ENCODE measurements at places on chromosomes 4 and X.

DNA sequence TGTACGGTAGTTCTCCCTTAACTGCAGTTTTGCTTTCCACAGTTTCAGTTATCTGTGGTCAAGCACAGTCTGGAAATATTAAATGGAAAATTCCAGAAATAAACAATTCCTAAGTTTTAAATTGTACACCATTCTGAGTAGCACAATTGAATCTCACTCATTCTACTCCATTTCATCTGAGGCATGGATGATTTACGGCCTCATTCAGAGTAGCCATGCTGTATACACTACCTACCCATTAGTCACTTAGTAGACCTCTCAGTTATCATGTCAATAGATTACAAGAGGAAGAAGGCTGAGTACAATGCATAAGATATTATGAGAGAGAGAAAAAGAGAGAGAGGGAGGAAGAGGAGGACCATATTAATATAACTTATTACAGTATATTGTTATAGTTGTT is 77.5 kb downstream of the ENOX2 start:
- DNase-seq: no peak

- no peak for DNase-seq
Measured at GRCh38 chr4:141851246-141851891, 215.0 kb downstream of the IL15 start.

DNA sequence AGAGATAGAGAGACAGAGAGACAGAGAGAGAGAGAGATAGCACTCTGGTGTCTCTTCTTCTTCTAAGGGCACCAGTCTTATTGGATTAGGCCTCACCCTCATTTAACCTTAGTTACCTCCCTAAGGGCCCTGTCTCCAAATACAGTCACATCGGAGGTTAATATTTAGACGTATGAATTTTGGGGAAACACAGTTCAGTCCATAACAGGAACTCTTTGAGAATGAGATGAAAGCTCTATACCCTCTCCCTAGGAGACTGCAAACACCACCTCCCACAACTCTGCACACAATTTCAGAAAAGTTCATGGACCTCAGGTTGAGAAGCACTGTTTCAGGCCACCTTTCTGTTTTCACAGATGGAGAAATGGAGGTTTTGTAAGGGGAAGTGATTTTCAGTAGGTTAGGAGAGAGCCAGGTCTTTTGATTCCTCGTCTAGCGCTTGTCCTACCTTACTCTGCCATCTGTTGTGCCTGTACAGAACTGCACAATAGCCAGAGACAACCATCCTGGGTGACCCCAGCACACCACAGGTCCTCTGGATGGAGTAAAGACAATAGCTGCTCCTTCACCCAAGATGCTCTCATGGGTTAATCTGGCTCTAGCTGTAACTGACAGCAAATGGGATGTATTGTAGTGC is 16.9 kb upstream of the LOC101059915 start:
- DNase-seq: no peak

- no peak for DNase-seq
Measured at GRCh38 chr4:90442619-90443018, 315.4 kb downstream of the CCSER1 start.

DNA sequence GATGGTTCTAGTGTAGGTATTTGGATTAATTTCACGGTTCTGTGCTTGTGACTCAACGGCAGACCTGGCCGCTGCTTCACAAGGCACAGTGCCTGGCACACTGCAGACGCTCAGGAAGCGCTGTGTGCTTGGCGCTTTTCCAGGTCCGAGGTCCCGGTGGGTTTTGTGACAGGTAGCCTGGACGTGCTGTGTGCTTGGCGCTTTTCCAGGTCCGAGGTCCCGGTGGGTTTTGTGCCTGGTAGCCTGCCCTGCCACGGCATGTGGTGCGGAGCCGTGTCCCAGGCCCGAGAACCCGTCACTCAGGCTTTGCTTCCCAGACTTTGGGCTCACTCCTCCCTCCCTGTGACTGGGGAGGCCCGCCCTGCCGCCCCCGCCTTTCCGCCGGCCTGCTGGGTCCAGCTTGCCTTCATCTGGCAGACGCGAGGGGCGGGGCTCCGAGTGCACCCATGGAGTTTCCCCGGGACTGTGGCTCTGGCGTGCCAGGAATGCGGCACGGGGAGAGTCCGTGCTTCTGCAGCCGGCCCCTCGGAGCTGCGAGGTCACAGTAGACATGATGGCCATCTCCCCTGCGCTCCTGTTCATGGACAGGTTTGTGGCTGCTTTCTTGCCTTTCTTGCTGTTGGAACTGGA is 44.2 kb downstream of the TBC1D14 start:
- no peak for DNase-seq

GRCh38 chrX:49844611-49845010 is 15.5 kb downstream of the PAGE4 start:
- DNase-seq: no peak

DNA sequence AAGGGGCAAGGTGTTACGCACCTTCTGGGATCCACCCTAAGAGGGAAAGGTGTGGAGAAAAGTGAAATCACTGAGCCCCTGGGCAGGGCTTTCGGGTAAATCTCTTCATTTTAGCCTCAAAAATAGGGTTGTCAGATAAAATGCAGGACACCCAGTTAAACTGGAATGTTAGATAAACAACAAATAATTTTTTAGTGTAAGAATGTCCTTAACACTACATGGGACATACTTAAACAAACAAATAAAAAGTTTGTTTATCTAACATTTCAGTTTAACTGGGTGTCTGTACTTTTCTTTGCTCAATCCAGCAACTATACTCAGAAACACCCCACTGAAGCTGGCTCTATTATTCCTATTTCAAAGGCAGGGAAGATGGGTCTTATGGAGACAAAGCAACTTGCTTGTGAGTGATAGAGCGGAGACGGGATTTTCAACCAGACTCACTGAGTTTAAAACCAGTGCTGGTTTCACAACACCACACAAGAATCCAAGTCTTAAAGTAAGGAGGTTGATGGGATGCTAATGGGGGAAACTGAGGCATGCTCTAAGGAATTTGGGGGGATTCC is 144.8 kb upstream of the RBPJ start:
- no peak for DNase-seq

GRCh38 chrX:40150503-40150902 is 52.7 kb upstream of the BCOR start:
- DNase-seq: no peak

DNA sequence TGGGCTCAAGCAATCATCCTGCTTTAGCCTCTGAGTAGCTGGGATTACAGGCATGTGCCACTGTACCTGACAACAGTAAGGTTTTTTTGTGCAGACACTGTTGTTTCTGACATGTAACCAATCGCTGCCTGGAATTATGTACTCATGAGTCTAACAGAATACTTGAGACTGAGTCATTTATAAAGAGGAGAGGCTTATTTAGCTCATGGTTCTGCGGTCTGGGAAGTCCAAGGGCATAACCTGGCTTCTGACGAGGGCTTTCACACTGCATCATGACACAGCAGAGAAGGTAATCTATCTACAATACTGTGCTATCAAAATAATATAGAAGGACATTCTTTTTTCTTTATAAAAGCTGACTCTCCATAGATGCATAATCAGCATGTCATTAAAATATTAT is 115.5 kb upstream of the STOX2 start:
- no peak for DNase-seq

DNA sequence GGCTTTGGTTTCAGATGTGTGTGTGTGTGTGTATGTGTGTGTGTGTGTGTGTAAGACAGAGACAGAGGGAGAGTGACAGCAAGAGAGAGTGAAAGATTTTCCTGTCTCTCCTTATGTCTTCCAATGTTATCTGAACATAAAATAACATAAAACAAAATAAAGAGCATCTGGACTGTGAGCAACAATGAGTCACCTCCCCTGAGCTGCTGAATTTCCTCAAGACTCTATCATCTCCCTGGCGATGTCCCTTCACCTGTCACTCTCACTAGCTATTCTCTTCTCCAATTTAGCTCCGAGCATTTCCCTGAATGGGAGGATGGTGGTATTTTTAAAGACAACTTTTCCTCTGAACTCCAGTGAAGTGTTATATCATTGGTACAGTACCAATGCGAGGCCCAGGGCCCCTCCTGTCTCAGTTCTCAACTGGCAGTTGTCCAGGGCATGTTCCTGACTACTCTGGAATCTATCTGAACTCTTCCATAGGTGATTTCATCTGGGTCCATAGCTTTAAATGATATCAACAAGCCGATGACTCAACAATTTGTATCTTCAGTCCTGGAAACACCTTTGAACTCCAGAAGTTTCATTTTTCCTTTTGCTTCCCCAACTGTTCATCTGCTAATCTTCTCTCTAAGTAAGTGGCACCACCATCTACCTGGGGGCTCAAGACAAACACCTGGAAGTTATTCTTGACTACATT is 195.0 kb upstream of the CLNK start:
- DNase-seq: no peak

DNA sequence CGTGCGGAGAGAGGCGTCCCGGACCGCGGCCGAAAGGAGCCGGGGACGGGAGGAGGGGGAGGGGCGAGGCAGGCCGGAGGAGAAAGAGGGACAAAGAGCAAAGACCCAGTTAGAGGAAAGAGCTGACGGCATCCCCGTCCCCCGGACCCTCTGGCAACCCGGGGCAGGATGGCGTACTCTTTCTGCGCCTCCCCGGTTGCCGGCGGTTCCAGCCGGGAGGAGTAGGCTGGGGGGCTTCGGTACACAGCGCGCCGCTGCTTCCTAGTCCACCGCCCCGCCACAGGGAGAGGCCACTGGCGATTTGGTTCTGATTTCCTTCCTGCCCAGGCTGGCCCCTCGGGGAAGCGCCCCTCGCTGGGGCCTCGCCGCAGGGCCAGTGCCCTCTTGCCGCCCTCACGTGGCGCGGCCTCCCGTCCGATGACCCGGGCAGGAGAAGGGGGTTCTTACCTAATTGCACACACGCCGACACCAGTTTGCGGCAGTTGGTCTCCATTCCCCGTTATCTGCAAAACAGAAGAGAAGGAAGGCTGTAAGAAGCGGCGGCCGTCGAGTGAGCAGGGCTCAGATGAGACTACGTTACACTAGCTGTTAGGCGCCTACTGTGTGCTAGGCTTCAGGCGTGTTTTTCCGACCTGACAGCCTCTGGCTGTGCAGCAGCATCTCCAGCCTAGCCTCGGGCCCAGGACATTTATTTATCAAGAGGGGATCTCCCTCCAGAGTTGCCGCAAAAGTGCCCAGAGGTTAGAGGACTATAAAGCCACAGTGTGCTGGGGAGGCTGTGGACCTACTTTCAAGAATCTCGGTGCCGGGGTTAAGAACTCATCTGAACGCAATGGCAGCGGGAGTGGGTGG is 9.9 kb upstream of the PITX2 start:
- no peak for DNase-seq

- no peak for DNase-seq
Measured at GRCh38 chrX:35380808-35381700, 417.1 kb upstream of the MAGEB16 start.

DNA sequence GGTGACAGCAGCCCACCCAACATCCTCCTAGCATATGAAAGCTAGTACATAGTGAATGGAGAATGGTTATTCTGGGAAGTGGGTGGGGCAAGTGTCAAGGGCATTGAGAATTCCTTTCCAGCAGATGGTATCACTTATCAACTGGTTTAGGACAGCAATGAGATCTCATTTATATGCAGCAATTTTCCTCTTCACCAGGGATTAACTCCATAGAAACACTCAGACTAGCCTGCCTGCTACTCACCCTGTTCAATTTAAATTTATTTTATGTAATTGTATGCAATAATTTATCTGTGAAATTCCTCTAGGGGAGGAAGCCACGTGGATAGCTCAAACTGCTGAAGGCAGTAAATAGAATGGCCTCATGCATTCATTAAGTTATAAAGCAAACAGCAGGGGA is 101.6 kb upstream of the MID1IP1 start:
- DNase-seq: no peak

GRCh38 chr4:15779809-15780208 is 1.7 kb downstream of the CD38 start:
- no peak for DNase-seq

- DNase-seq: no peak
Measured at GRCh38 chrX:41391606-41392005, 55.5 kb upstream of the NYX start.

- peak; percentile 40 for DNase-seq
Measured at GRCh38 chrX:119398974-119399771, at the start of gene SLC25A43. Gene SLC25A43 (plus strand): TSS chrX:119399336. CDS start chrX:119399404, 68 bp downstream.

- DNase-seq: no peak
Measured at GRCh38 chrX:68685685-68686084, 38.2 kb downstream of the STARD8 start.

DNA sequence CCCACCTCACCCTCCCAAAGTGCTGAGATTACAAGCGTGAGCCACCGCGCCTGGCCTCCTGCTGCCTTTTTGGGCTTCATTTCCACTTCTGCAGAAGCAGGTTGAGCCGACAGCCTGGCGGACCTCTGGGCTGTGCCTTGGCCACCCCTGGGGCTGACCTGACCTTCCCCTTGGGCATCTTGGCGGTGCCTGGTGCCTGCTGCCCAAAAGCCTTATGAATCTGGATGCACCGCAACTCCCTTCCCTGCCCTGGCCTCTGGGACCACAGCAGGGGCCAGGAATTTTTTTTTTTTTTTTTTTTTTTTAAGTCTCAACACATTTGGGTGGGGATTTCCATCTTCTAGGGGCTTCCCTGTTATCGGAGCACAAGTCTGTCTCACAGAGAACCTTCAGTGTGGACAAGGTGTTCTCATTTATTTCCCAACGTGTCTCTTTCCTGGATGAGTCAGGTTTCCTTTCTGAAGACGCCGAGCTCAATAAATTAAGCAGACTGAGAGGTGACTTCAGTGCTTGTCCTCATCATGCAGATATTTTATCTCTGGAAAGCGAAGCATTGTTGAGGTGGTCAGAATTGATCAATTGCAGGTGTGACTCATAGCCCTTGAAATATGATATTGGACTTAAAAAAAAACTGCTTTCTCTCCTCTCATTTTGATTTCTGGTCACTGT is 79.7 kb downstream of the SHROOM2 start:
- no peak for DNase-seq

DNA sequence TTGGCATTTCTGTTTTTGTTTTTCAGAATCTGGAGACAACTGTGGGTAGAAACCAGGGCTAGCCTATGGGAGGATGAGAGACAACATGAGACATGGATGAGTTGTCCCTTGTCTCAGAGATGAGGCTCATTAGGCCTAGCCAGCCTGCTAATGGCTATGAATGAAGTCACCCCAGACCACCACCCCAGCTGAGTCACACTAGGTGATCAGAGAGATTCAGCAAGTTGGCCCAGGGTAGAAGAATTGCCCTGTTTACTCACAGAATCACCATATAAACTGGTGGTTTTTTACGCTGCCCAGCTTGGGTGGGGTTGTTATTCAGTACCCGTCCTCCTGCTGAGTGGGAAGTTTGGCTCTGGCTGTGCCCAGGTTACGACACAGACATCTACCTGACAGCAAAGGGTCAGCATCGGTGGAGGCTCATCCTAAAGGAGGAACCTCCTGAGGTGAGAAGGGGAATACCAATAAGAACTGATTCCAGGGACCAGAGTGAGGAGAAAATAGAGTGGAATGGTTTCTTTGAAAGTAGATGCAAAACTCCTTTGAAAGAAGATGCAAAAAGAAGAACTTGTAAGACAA is 17.2 kb upstream of the ARSJ start:
- no peak for DNase-seq

DNA sequence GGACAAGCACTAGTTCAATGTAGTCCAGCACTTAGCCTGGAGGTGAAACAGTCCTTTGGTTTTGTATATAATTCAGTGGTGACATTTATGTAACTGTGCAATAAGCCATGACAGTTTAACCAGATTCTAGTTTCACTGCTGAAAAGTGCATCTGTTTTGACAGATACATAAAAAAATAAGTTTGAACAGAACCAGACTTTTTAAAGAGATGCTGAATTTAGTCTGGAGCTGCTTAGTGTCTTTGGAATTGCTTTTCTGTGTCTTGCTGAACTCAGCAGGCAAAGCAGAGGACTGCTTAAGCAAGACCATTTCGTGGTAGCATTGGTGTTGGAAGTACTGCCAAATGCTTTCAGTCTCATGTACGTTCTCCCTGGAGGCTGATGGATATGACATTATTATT is 393.5 kb downstream of the MAPK10 start:
- no peak for DNase-seq

- no peak for DNase-seq
Measured at GRCh38 chrX:153931748-153932147, 3.1 kb downstream of the NAA10 start.

Measured in stimulated activated naive CD8-positive, alpha-beta T cell treated with anti-CD3 and anti-CD28 coated beads, Interleukin-15, Interleukin-2, amounts not matched to agents 100 U/mL and 50 U/mL, for 24 hours (primary cell).